Hippocampal formation (tissue), 2 donors: ENCODE measurements at places on chromosomes 3 and 15.

DNA sequence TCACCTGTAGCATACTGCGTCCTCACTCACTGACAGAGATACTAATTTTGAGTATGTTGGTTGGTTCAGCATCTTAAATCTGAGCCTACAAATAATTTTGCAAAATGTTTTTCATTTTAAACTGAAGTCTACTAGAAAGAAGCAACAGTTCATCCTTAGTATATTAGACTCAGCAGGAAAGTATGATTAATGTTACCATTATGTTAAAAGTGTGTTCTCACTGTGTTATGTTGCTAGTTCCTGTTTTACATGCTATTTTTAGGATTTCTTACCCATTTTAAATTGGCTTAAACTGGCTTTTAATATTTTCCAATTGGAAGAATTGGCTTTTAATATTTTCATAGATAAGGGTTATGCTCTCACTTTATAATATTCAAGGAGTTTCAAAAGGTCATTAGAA, 25.7 kb downstream of the ACKR4 start:
- no peak for DNase-seq

- DNase-seq: no peak
Measured at GRCh38 chr3:125102470-125102869, 46.7 kb upstream of the HEG1 start.

DNA sequence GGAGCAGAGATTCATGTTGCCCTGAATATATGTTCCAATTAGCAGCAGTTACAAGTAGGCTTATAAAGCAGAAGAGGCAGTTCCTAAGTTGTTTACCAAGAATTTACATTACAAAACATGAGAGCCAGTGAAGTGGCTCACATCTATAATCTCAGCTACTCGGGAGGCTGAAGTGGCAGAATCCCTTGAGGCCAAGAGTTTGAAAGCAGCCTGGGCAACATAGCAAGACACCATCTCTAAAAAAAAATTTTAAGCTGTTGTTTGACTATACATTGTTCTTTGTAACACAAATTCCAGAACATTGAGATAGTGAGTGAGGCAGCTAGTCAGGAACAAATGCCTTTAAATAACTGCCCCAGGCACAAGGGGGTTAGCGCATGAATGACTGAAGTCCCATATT, 10.3 kb upstream of the ZMAT3 start:
- DNase-seq: no peak

- DNase-seq: no peak
Measured at GRCh38 chr15:100941536-100941935, 22.4 kb downstream of the LRRK1 start.

- DNase-seq: no peak
Measured at GRCh38 chr3:37715358-37715757, 146.3 kb upstream of the CTDSPL start.

GRCh38 chr3:53464424-53464823, 30.0 kb upstream of the CACNA1D start:
- no peak for DNase-seq

DNA sequence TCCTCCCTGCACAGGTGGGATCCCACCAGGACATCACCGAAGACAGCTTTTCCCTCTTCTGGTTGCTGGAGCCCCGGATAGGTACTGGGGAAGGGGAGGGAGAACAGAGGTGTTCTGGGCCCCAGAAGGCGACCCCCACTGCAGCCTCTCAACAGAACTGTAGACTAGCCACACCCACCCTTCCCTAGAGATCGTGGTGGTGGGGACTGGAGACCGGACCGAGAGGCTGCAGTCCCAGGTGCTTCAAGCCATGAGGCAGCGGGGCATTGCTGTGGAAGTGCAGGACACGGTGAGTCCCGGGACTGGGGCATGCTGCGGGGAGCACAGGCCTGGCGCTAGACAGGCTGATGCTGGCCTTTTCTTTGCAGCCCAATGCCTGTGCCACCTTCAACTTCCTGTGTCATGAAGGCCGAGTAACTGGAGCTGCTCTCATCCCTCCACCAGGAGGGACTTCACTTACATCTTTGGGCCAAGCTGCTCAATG, 809 bp downstream of the NDUFAF3 start:
- no peak for DNase-seq

- no peak for DNase-seq
Measured at GRCh38 chr3:12815078-12815477, 18.6 kb downstream of the CAND2 start.

DNA sequence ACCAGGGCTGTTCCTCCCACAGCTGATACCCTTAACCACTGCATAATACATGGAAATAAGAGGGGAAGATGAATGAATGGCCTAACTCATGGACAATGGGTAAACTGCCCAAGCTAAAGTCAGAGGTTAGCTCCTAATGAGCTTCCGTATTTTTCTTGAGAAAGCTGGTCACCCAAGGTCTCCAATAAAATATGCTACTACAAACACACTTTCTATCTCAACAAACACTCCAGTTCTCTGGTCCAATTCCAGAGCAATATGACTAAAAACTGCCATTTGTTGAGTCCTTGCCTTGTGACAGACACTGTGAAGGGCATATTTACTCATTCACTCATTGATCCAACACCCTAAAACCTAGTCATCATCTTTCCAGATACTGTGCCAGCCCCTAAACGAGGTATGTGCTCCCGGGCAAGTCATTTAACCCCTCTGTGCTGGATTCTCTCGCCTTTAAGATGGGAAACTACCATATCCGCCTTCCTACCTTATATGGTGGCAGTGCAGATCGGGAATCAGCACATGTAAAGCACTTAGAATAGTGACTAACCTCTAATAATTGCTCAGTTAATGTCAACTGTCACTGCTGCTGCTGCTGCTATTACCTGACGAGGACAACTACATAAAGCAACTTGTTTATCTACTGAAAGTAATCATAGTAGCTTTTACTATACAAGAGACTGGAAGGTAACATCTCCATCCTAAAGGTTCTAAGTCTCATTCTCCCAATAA, 89.1 kb downstream of the XXYLT1 start:
- DNase-seq: no peak

GRCh38 chr3:69191516-69191915, 69.1 kb upstream of the LMOD3 start:
- no peak for DNase-seq

DNA sequence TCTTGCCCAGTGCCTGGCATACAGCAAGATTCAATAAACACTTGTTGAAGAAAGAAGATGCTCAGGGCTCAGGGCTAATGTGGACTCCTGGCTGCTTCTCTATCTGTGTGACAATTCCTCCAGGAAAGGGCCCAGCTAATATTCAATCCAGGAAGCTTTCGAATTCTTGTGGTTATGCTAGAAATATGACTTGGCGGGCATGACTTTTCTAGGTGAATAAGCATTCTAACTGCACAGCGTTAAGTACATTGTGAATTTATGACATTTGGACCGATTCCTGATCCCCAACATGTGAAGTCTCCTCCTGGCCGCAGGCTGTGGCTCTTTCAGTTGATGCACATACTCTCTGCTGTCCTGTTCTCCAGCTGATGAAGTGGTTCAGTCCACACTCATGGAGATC, 117.0 kb downstream of the IMPG2 start:
- DNase-seq: no peak

- no peak for DNase-seq
Measured at GRCh38 chr3:85151555-85151954, 192.8 kb downstream of the CADM2 start.
